Ovary (tissue), 10 donors: ENCODE measurements at places on chromosomes 16 and 17. TPM values are rescaled to one million over a fixed set of nuclear protein-coding genes. Genes with fewer than 3 reads are reported as not detected.

DNA sequence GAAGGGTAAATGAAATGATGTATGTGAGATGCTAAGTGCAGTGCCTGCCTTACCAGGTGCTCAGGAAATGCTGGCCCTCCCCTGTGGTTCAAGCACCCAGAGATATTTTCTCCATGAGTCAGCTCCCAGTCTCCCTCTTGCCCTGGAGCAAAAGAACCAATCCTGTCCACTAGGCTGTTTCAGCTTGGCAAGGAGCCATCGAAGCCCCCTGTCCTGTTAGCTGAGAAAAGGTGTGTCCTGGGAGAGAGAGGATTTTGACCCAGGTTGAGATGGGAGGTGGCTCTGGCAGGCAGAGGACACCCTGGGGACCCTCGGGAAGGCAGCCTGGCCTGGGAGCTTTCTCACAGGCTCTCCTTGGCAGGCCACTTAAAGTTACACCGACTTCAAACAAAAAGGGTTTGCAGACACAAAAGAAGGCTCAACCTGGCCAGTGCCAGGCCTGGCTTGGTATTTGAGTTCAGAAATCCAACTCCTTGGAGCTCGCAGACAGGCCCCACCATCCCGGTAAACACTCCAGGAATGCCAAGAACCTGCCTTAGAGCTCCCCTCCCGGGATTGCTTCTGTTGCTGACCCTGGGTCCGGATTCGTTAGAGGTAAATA, 29.6 kb downstream of the NTN1 start:
- no peaks in the 10 kb centered on the region for H3K4me1 ChIP-seq
- H3K36me3 ChIP-seq = no peaks in the 10 kb centered on the region
- H3K4me3 ChIP-seq = no peak overlapping the region
- DNase-seq = no peak
- no peak overlapping the region for H3K27ac ChIP-seq
- H3K27me3 ChIP-seq = no peaks in the 10 kb centered on the region

The CLEC10A gene
- total RNA-seq = 2.5 TPM

DNA sequence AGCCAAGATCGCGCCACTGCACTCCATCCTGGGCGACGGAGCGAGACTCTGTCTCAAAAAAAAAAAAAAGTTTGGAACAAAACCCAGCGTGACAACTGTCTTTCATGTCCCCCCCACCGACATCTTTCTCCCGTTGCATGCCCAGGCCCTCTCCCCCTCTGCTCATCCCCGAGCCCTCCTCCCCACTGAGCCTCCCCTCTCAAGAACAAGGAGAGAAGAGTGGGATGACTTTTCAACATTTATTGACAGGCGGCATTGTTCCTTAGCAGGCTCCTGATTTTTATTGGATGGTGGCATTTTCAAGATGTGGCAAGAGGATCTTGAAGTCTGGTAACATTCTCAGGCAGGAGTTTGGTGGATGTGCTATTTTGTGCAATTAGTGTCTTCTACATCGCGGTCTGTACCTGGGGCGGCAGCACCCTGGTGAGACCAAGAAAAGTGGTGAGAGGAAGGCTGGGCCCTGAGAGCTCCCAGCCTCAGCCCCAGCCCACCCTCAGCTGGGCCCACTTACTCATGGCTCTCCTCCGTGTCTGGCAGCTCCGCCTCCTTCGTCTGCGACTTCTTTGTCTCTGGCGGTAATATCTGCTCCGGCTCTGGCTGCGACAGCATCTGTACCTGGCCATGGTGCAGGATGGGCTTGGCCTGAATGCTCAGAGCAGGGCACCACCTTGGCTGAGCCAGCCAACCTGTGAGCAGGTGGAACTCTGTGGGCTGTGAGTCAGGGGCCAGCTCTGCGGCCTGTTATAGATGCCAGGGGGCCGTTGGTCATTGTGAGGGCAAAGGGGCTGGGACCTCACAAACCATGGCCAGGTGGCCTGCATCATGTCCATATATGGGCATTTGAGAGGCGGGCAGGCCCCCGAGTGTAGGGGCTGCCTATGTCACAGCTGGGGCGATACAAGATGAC, at the start of gene PRM1:
PRM1 (minus strand) TSS at position 715 of the 907 bp plus-strand sequence; CDS start at position 623, 92 bp downstream.
- H3K27ac ChIP-seq = no peak within 1 kb of the TSS
- DNase-seq = no peak
- H3K36me3 ChIP-seq = no peaks in the 10 kb centered on the region

DNA sequence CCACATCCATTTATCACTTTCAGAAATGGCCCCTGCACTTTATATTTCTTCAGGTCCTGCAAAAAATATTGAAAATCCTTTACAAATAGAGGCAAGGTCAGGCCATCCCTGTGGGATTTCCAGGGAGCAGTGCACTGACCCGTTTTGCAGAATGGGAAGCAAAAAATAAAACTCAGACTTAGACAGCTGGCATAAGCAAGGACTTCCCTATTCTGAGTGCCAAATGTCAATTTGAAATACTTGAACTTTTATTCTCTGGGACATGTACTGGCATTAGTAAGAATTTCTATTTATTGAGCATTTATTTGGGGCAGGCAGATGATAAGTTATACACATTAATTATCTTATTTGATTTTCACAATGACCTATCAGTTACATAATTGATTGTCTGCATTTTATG, 32.4 kb downstream of the PRKCB start:
- no peaks in the 10 kb centered on the region for H3K27me3 ChIP-seq
- no peak for DNase-seq
- H3K36me3 ChIP-seq = no peaks in the 10 kb centered on the region
- H3K4me3 ChIP-seq = no peak overlapping the region
- H3K4me1 ChIP-seq = no peaks in the 10 kb centered on the region

The HS3ST3A1 gene
- 10.7 TPM for total RNA-seq

The KRT25 gene
- not detected for total RNA-seq

The PRAC1 gene
- not detected for total RNA-seq

DNA sequence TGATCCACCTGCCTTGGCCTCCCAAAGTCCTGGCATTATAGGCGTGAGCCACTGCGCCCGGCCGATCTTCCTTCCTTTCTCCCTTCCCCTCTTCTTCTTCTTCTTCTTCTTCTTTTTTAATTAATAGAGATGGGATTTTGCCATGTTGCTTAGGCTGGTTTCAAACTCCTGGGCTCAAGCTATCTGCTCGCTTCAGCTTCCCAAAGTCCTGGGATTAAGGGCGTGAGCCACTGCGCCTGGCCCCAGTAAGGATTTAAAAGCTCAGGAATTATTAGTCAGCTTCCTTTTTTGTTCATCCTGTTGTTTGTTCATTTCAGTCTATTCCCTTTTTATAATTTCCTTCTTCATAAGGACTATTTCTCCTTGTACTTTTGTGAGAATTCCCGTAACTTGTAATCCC, 32.7 kb upstream of the LRRC37A start:
- DNase-seq = no peak
- no peaks in the 10 kb centered on the region for H3K27me3 ChIP-seq
- H3K4me1 ChIP-seq = peaks cover 1% of the 10 kb centered on the region
- no peaks in the 10 kb centered on the region for H3K36me3 ChIP-seq
- H3K4me3 ChIP-seq = no peak overlapping the region

GRCh38 chr17:82836823-82837357, 2.9 kb downstream of the ZNF750 start:
- peaks cover 3% of the 10 kb centered on the region for H3K4me1 ChIP-seq
- peak; percentile 44 for DNase-seq
- H3K4me3 ChIP-seq = no peak overlapping the region
- H3K27ac ChIP-seq = peak overlapping the region; percentile 16
- H3K36me3 ChIP-seq = no peaks in the 10 kb centered on the region

- peaks cover 13% of the 10 kb centered on the region for H3K4me1 ChIP-seq
- H3K27me3 ChIP-seq = no peaks in the 10 kb centered on the region
- H3K36me3 ChIP-seq = no peaks in the 10 kb centered on the region
Measured at GRCh38 chr16:66263168-66263972, 103.1 kb upstream of the CDH5 start.

GRCh38 chr16:87780385-87780989, 14.7 kb upstream of the KLHDC4 start:
- no peaks in the 10 kb centered on the region for H3K27me3 ChIP-seq
- H3K4me1 ChIP-seq = no peaks in the 10 kb centered on the region
- no peak overlapping the region for H3K27ac ChIP-seq
- H3K4me3 ChIP-seq = no peak overlapping the region
- no peak for DNase-seq

DNA sequence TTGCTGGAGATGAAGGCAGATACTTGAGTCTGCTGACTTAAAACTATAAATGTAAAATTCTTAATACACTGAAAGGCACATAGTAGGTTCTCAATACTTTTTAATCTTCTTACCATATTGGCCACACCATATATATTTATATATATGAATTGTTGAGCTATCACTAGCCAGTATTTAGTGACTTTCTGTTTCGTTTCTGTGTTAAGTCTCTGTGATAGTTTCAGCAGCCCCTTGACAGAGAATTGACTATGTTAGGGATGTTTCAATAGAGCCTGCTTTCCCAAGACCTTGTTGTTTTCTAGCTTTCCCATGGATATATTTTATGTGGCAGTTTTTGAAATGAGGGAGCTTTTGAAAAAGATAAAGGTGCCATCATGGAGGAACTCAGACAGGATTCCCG, 206.5 kb upstream of the GOT2 start:
- peaks cover 5% of the 10 kb centered on the region for H3K4me1 ChIP-seq
- no peaks in the 10 kb centered on the region for H3K27me3 ChIP-seq
- no peak for DNase-seq
- H3K27ac ChIP-seq = no peak overlapping the region
- no peak overlapping the region for H3K4me3 ChIP-seq

DNA sequence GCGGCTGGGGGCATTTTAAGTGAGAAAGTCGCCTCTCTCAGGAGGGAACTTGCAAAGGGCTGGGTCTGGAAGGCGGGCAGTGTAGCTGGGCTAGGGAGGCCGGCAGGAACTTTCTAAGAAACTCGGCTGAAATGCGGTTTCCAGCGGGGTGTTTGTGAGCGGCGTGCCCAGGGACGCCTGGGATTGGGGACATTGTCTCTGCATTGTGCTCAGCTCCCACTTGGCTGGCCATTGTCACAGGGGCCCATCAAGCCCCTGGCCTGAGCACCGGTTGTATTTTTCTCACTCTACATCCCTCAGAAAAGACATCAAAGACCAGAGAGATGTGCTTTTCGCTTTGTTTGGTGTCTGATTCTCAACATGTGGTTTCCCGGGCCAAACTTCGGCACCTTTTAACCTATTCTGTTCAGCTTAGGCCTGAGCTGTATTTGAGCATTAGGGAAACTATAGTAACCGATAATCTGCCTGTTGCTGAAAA, 291.1 kb upstream of the IRX3 start:
- H3K27ac ChIP-seq = no peak overlapping the region
- no peaks in the 10 kb centered on the region for H3K36me3 ChIP-seq
- H3K4me3 ChIP-seq = no peak overlapping the region
- no peaks in the 10 kb centered on the region for H3K4me1 ChIP-seq
- H3K27me3 ChIP-seq = no peaks in the 10 kb centered on the region
- DNase-seq = no peak

DNA sequence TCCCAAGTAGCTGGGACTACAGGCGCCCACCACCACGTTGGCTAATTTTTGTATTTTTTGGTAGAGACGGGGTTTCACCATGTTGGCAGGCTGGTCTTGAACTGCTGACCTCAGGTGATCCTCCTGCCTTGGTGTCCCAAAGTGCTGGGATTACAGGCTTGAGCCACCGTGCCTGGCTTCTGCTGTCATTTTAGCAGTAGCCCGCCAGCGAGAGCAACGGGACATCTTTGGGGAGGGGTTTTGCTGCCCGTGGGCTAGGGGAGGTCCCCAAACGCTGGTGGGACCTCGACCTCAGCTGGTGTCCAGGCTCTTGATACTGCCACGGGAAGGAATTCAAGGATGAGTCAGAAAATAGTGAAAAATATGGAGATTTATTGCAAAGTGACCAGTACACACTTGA, 108.1 kb upstream of the CACNG5 start:
- no peaks in the 10 kb centered on the region for H3K27me3 ChIP-seq
- H3K4me3 ChIP-seq = no peak overlapping the region

The CD300E gene
- 0.11 TPM for total RNA-seq

The GPT2 gene
- 4.9 TPM for total RNA-seq

GRCh38 chr16:2341456-2342447, 1.2 kb upstream of the ABCA3 start:
- no peak overlapping the region for H3K27ac ChIP-seq
- no peaks in the 10 kb centered on the region for H3K36me3 ChIP-seq
- H3K27me3 ChIP-seq = no peaks in the 10 kb centered on the region
- peak; percentile 58 for DNase-seq

The CCL8 gene
- total RNA-seq = not detected

The CCL16 gene
- not detected for total RNA-seq

DNA sequence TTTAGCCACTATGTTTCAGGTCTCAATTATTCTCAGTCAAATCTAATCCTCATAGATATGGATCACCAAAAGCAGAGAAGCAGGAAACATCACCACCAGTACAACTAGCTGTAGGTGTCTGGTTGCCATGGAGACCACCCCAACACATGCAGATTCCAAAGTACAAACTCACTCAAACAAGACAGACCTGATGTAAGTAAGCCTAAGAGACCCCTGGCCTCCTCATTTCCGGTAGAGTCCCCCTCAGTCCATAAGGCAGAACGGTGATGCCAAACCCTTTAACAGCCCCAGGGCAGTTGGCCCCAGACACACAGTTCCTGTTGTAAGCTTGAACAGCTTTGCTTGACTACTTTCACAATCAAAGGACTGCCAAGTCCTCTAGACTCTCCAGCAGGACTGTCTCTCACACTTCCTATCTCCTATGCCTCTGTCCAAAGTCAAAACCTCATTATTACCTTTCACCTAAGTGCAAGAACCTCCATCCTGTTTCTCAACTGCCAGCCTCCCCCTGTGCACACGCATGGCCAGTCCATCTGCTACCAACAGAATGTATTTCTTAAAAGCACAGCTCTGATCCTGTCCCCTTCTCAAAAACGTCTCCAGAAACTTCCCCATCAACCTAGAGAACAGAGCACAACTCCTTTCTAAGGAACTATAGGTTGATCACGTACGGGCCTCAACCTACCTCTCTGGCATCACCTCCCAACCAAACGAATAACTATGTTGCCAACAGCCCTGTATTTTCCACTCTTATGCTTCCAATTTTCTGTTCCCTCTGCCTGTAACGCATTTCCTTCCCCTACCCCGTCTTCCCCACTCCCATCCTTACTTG, 23.9 kb downstream of the SLC39A11 start:
- no peak overlapping the region for H3K4me3 ChIP-seq
- H3K4me1 ChIP-seq = no peaks in the 10 kb centered on the region
- H3K36me3 ChIP-seq = no peaks in the 10 kb centered on the region
- H3K27ac ChIP-seq = no peak overlapping the region
- DNase-seq = no peak

The CTRL gene
- 2.3 TPM for total RNA-seq

GRCh38 chr17:78168903-78169793, 767 bp downstream of the SYNGR2 start:
- H3K4me3 ChIP-seq = peak overlapping the region; percentile 78
- H3K4me1 ChIP-seq = peaks cover 18% of the 10 kb centered on the region
- H3K27ac ChIP-seq = peak overlapping the region; percentile 91
- DNase-seq = peak; percentile 60
- H3K27me3 ChIP-seq = no peaks in the 10 kb centered on the region
